ENCODE measurements at places on chromosomes 6 and 20.

DNA sequence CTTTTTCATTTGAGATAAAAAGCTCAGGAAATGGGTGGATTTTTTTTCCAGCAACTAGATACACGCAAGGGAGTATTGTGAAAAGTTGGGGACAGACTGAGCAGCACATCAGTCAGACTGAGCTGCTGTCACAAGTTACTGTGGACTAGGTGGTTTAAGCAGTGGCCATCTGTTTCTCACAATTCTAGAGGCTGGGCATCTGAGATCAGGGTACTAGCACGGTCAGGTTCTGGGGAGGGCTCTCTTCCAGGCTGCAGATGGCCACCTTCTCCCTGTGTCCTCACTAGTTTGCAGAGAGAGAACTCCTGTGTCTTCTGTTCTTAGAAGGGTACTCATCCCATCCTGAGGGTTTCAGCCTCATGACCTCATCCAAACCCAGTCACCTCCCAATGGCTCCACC, 178.3 kb downstream of the SYNDIG1 start:
- DNase-seq = no peak

DNA sequence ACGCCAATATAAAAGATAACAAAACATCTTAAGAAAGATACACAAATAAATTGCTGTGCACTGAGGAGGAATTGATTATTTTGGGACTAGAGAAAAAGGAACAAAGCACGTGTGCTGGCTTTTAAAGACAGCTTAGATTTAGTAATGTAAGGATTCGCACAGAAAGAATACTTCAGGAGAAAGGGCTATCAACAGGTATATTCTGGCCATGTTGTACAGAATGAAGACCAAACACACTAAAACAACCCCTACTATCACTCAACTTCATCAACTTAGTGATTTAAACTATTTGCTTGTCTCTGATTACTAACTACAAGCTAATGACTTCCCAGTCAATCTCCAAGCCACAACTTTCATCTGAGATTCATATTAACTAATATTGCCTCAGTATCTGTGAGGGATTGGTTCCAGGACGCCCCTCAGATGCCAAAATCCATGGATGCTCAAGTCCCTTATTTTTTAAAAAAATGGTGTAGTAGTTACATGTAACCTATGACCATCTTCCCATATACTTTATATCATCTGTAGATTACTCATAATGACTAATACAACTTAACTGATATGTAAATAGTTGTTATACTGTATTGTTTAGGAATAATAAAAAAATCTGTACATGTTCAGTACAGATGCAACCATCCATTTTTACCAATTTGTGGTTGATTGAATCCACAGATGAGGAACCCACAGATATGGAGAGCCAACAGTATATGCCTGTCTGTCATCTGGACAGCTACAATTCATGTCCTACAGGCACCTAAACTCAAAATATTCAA, 4.5 kb downstream of the DEK start:
- no peak for DNase-seq

DNA sequence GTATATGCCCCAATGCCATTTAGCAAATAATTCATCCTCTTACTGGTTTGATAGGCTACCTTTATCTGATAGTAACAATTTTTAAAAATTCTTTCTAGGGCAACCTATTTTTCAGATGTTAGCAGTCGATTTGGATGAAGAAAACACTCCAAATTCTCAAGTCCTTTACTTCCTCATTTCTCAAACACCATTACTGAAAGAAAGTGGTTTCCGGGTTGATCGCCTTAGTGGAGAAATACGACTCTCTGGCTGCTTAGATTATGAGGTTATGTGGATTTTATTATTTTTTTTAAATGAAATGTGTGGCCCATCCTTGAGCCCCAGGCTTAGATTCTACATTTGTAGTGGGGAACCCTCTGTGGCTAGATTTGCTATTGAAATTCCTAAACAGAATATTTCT, 26.3 kb downstream of the CDH26 start:
- DNase-seq = no peak

DNA sequence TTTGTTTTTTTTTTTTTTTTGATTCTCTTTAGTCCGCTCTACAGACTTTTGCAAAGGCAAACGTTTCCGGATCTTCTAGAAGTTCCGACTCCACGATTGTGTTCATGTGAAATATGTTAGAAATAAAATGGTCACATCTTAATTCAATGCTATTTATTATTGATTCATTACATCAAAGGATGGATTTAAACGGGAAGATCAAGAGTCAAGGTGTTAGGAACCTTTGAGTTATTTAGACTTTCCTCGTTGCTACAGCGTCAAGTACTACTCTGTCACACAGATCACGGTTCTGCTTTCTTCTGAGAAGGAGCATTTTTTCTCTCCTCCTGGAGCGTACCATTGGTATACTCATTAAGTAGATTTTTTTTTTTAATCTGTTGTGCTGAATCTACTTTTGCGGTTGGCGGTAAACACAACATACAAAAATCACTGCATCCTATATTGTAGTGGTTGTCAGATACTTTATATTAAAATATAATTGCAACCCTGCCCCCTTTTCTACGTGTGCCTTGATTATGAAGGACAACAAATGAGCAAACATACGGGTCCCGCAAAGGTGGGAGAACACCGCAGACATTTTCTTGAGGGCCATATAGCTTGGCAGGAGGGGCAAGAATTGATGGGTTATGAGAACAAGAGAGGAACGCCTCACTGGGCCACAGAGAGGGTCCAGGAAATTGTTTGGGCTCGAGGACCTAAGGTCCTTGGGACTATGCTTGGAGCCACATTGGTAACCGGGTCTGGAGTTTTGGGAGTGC, 17.5 kb downstream of the HMGN4 start:
- no peak for DNase-seq

DNA sequence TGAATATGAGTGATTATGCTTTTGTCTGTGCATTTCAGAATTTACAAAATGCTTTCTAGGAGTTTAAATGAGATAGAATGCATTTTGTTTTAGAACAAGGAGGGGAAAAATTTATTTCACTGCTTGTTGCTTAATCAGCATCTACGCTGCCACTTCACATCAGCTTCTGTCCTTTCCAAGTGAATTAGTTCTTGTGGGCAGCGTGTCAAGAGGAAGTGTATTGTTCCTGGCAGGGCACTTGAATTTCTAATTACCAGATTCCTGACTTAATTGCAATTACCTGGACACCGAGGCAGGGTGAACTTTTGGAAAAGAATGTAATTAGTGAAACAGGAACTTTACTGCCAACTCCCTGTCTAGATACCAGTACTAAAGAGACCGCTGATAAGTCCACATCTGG, 263.5 kb downstream of the TMEM242 start:
- no peak for DNase-seq
